Effector memory CD4-positive, alpha-beta T cell (primary cell): ENCODE measurements at places on chromosomes 12 and 14.

GRCh38 chr12:67797753-67798152 is 149.2 kb downstream of the DYRK2 start:
- DNase-seq = no peak

- DNase-seq = no peak
Observed at GRCh38 chr12:119780786-119781434, 96.2 kb downstream of the CIT start.

- no peak for DNase-seq
Observed at GRCh38 chr12:52139579-52140062, 52.2 kb downstream of the KRT80 start.

GRCh38 chr14:74395094-74395493 is 30.9 kb downstream of the SYNDIG1L start:
- no peak for DNase-seq

DNA sequence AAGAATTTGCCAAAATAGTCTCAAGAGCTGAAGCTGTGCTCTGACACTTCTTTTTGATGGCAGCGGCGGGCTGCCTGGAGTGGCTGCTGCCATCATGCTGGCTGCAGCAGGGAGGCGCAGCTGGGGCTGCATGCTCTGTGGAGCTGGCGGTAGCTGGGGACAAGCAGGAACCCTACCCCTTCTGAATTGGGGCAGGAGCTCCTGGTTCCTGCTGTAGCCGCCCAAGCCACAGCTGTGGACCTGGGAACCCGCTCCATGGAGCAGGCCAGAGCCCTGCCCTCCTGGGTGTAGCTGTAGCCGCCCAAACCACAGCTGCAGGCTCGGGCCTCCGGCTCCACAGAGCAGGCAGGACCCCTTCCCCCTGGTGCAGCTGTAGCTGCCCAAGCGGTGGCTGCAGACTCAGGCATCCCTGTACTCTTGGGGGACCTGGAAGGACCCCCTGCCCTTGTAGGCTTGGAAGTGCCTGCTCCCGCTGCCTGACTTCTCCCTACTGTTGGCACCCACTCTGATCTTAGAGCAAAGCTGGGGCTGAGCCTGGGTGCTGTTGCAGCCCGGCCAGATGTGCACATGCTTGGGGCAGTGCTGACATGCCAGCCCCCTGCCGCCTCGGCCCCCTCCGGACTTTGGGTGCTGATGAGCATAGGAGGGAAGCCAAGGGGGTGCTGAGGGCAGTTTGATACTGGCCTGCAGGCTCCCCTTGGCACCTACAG is 33.3 kb downstream of the APAF1 start:
- DNase-seq = no peak

DNA sequence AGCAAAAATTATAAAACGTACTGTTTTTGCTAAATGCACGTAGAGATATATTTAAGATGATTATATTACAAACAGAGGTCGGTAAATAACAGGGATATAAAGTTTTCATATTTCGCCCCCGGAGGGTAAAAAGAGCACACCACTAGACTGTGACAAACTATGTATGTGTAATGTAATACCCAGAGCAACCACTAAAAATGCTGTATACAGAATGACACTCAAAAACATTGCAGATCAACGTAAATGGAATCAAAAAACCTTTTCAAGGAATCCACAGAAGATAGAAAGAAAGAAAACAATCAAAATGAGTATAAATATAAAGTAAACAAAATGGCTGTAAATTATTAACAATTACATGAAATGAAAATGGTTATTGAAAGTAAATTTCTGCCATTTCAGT is 37.6 kb upstream of the PRB4 start:
- no peak for DNase-seq

- DNase-seq = no peak
Observed at GRCh38 chr12:110790301-110790700, 47.6 kb upstream of the PPP1CC start.

GRCh38 chr14:61884711-61885110 is 122.5 kb downstream of the SNAPC1 start:
- DNase-seq = no peak

GRCh38 chr12:80858356-80858755 is 79.4 kb downstream of the LIN7A start:
- no peak for DNase-seq

- DNase-seq = no peak
Observed at GRCh38 chr14:95520346-95520745, 3.9 kb upstream of the SYNE3 start.

DNA sequence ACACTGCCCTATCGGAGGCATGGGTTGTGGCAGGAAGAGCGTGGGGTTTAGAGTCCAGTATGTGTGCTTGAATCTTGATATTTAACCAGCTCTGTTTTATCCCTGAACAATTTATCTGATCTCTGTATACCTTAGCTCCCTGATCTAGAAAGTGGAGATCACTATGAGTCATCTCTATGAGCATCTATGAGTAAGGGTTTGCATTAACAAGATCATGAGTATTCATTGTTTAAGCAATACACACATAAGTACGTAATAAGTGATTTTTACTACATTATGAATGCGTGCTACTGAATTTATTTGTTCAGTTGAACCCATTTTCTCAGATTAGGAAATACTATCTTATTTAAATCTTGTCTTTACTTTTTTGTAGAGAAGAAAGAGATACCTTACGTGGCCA is 49.4 kb downstream of the GPATCH2L start:
- DNase-seq = no peak
